ENCODE measurements at places on chromosomes 1 and 21.

DNA sequence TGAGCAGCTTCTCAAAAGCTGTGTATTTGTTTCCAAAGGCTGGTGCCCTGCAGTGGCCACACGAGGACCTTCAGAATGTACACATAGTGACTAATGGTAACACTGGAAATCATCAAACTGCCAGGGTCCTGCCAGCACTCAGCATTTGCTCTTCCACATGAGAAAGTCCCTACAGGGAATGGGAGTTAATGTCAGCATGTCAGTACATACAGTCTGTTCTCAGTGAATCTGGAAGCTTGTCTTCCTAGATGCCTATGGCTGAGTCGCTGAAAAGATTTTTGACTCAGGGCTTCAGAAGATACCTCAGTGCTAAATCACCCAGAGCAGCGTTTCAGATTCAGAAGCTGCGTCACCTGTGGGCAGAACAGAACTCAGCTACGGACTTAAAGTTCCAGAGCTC, 108.2 kb downstream of the CDC7 start:
- DNase-seq: no peak

- no peak for DNase-seq
Observed at GRCh38 chr1:202745323-202745888, 35.2 kb upstream of the SYT2 start.

GRCh38 chr21:29637553-29637952, 302.2 kb downstream of the GRIK1 start:
- no peak for DNase-seq

- DNase-seq: peak; percentile 7
Observed at GRCh38 chr1:168112673-168113305, 23.9 kb downstream of the GPR161 start.

DNA sequence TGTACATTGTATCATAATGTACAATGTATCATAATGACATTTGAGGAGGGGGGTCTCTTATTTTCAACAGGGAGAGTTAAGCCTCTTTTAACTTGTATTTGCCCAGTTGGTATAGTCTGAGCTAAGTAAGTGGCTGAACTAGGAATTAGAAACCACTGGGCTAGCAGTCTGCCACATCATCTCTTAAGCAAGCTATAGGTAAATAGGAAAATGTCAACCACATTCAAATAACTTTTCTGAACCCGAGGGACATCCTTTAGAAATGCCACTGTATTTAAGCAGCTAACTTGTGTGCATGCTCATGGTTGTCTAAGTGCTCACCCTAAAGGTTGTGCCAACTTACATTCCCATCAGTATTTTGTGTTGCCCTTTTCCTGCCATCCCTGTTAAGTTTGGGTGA, 35.5 kb upstream of the ASB17 start:
- DNase-seq: no peak

GRCh38 chr1:243402868-243403267, 147.0 kb downstream of the SDCCAG8 start:
- DNase-seq: no peak

DNA sequence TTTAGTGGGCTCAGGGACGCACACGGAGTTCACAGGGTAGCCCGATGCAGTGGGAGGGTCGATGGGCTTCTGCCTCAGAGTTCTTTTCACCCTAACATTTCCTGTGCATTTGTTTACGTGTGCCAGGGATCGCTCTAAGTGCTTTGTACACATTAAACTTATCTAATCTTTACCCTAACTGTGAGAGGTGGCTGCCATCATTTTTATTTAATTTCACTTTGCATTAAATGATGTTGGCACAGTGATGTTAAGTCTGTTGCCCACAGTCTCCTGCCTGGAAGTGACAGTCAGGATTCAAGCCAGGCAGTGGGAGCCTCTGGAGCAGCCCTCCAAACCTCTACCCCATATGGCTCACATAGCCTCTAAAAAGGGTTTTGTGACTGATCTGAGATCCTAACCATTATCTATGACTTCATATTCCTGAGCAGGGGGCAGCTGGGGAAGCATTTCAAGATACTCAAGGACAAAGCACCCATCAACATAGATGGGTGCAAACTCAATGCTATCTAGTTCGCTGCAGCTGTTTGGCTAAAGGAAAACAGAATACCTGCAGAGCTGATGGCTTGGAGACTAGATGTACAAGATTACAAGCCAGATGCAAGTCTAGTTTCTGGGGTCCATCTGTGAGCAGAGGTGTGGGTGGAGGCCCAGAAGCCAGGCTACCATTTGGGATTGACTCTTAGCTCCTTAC, 303.8 kb downstream of the DISC1 start:
- no peak for DNase-seq

- no peak for DNase-seq
Observed at GRCh38 chr1:232316864-232317263, 313.1 kb downstream of the SIPA1L2 start.

DNA sequence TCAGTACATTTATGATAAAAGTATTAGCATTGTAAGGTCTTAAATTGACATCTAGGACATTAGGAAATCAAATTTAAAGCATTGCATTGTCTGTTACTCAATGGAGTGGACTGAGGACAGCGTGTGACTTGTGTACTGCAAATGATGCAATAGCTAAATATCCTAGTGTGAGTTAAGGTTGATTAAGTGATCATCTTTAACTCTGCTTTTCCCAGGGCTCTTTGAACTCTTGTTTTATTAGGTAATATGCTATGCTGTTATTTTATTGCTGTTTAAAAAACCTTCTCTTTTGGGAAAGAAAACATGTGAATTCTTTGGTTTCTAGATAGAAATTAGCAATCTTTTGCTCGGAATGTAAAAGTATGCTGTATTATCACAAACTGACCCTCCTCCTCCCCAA, 38.6 kb downstream of the NFIA start:
- no peak for DNase-seq

DNA sequence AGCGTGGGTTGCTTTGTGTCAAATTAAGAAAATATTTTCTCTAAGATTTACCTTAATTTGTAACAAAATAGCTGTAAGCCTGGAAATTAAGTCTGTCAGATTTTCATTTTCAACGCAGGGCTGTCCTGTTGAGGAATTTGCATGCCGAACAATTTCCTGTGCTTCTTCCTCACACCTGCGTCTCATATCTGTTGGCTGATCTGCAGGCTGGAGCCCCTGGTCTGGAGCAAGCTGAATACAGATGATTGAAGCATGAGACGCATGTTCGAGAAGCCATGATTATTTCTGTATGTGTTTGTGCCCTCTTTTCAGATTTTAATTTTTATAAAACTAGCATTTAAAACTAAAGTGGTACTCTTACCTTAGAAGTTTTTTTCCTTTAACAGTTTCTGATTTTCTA, 9.8 kb downstream of the MIXL1 start:
- DNase-seq: no peak

DNA sequence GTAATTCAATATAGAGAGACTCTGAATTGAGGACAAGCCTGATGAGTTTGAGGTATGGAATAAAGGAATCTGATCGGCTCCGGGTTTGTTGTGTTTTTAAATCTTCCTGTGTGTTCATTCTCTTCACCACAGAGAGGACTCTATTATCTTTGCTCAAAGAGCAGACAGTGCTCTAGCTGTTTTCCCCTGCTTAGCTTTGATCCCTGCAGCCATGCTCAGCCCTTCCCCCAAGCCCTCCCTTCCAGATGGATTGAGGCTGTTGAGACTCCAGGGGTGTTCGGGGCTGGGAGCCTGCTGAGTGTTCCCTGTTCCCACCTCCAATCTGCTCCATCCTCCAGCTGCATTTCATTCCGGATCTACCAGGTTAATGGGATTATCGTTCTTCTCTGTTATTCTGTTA, 74.2 kb upstream of the CXADR start:
- DNase-seq: no peak

GRCh38 chr1:76833151-76833550, 34.1 kb upstream of the ST6GALNAC5 start:
- DNase-seq: no peak

- DNase-seq: no peak
Observed at GRCh38 chr1:27292106-27292505, 29.9 kb upstream of the TMEM222 start.

GRCh38 chr1:202159534-202160371, 649 bp downstream of the PTPN7 start:
- peak; percentile 83 for DNase-seq

DNA sequence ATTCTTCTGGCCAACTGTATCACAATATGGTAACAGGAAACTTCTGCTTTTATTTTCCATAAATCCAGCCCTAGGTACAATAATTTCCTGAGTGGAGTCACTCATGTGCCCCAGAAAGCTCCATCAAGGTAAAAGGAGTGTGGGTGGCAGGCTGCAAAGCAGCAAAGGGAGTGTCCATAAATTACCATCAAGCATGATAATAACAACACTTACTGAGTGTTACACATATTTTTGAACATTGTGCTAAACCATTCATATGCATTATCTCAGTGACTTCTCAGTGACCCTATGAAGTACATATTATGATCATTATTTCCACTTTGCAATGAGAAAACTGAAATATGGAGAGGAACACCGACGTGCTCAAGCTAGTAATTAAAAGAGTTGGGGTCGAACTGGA, 149.2 kb upstream of the PLXNA2 start:
- no peak for DNase-seq

DNA sequence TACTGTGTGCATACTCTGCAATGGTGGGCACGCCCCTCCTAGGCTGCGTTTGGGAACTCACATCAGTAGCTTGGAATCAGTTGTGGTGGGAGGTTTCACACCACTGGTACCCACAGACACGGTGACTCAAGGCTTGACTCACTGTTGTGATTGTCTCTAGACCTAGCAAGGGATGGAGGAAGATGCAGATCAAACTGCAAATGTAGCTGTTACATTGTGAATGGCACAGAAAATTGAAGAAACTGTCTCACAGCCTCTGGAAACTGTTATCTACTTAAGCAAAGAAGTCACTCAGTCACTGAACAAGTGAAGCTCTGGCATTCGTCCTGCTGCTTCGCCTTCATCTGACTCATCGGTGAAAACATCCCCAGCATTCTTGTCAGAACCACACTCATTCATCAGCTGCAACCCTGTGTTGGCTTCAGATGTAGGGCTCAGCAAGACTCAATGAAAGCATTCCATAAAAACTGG, 59.5 kb downstream of the POFUT2 start:
- DNase-seq: peak; percentile 64

GRCh38 chr1:173337126-173337525, 130.0 kb upstream of the TNFSF4 start:
- no peak for DNase-seq

DNA sequence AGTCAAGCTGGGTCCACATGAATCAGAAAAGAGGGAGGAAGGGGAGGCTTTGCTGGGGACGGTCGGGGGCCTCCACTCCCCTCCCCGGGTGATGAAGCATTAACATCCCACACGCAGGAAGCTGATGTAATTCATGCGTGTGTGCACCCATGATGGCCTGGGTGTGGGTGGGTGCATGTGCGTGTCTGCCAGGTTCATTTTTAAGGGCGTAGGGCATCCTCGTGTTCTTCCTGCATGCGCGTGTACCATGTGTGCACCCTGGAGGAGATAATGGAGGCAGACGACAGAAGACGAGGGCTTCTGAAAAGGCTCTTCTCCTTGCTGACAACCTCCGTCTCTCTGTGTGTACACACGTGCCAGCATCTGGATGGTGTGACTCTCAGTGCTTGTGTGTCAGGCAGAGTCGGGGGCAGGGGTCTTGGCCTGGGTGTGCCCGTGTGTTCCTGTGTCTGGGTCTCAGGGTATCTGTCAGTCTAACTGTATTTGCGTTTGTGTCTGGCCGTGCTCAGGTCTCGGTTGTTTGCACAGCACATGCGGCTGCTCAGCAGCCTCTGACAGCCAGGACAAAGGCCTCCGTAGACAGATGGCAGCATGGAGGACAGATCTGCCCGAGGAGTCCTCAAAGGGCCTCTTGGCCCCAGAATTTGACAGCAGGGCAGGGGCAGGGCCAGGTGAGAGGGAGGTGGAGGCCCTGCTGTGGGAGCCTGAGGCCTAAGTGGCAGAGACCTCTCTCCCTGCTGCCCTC, 2.4 kb downstream of the RAP1GAP start:
- DNase-seq: no peak

GRCh38 chr1:68481041-68481440, 15.8 kb downstream of the DEPDC1 start:
- DNase-seq: no peak

- DNase-seq: no peak
Observed at GRCh38 chr21:30719401-30719800, 824 bp upstream of the KRTAP21-3 start.

- DNase-seq: no peak
Observed at GRCh38 chr21:34923626-34924025, 125.5 kb downstream of the RUNX1 start.

DNA sequence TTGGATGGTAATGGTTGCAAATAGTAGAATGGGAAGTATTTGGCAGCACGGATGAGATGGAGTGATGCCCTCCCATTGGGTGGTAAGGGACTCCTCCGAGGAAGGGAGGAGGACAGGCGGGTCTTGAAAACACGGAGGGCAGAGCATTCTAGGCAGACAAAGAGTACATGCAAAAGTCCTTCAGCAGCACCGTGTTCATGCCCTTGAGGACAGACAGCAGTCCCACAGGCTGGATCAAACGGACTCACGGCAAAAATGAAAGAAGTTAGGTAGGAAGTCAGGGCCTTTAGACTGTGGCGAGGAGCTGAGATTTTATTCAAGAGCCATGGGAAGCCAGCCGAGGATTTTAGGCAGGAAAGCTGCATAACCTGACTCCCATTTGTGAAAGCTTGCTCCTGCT, 253.9 kb downstream of the RHOU start:
- DNase-seq: no peak

DNA sequence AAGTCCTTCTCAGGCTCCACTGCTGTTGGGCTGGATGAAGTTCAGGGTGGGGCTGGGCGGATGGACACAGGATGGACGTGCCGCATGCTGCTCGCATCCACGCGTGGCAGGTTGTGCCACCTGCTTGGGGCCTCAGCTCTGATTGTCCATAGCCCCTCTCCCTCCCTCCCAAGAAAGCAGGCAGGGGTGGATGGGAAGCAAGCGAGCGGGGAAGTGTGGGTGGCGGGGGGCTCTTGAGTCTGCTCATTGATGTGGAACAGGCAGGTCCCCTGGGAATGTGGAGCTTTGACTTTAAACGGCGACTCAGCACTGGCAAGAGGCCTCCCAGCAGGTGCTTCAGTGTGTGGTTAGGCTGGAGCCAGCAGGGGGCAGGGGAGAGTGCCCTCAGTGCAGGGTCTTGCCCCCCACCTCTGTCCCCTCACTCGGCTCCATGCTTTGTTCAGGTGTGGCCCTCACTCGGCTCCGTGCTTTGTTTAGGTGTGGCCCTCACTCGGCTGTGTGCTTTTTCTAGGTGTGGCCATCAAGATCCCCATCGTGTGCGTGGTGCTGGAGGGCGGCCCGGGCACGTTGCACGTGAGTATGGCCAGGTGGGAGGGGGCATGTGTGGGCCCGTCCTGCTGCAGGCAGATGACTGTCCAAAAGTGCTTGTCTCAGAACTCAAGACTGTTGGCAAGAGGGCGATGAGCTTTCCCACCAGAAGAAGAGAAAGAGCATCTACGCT, 23.9 kb downstream of the TRPM2 start:
- DNase-seq: no peak

GRCh38 chr21:21921410-21922232, 923.4 kb downstream of the NCAM2 start:
- DNase-seq: no peak

DNA sequence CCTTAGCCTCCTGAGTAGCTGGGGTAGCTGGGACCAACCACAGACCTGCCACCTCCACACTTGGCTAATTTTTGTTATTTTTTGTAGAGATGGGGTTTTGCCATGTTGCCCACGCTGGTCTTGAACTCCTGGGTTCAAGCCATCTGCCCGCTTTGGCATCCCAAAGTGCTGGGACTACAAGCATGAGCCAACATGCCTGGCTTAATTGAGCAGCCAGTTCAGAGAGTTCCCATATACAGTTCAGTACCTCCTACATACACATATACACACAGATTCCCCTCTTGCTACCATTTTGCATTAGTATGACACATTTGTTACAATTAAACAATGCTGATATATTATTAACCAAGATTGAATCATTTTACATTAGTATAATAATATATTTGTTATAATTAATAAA, 2.9 kb downstream of the RNPEP start:
- DNase-seq: no peak
